ENCODE measurements at places on chromosomes 6 and 20. TPM values are rescaled to one million over a fixed set of nuclear protein-coding genes. Genes with fewer than 3 reads are reported as not detected.

Gene NKAIN4
- total RNA-seq, result not detected

Gene DST
- 460 TPM for total RNA-seq

Gene CAPN11
- 2.0 TPM for total RNA-seq

DNA sequence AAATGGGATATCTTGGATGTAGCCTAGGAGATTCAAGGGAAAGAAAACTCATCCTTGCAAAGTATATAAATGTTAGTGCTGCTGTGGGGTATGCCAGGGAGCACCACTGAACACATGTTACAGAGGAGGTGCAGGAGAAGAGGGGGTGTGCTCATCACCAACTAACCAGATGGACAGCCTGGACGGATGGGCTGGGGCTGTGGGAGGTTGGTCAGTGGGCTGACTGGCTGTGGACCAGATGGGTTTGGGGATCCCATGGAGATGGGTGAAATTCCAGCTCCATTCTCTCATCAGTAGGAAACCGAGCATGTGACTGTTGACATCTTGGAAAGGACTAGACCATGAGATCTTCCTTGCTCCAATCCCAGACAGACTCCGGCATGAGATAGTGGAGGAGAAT, 201.0 kb downstream of the LRFN2 start:
- H3K36me3 ChIP-seq, result no peaks in the 10 kb centered on the region
- H3K27me3 ChIP-seq, result no peaks in the 10 kb centered on the region
- DNase-seq, result no peak
- H3K4me1 ChIP-seq, result no peaks in the 10 kb centered on the region
- H3K27ac ChIP-seq, result no peak overlapping the region

GRCh38 chr6:136586295-136586694, 36.1 kb upstream of the MAP7 start:
- no peak for DNase-seq
- peaks cover 8% of the 10 kb centered on the region for H3K4me1 ChIP-seq
- H3K36me3 ChIP-seq, result peaks cover 9% of the 10 kb centered on the region
- peak overlapping the region; percentile 39 for H3K27ac ChIP-seq

DNA sequence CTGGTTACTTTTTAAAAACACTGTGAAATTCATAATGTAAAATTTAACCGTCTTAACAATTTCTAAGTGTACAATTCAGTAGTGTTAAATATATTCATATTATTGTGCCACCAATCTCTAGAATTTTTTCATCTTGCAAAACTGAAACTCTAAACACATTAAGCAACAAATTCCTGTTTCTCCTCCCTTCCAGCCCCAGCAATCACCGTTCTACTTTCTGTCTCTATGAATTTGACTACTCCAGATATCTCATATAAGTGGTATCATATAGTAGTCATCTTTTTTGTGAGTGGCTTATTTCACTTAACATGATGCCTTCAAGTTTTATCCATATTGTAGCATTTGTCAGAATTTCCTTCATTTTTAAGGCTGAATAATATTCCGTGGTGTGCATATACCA, 44.7 kb downstream of the RSPH3 start:
- no peak for DNase-seq
- no peak overlapping the region for H3K4me3 ChIP-seq
- H3K36me3 ChIP-seq, result no peaks in the 10 kb centered on the region
- H3K4me1 ChIP-seq, result no peaks in the 10 kb centered on the region
- no peak overlapping the region for H3K27ac ChIP-seq
- H3K27me3 ChIP-seq, result no peaks in the 10 kb centered on the region

DNA sequence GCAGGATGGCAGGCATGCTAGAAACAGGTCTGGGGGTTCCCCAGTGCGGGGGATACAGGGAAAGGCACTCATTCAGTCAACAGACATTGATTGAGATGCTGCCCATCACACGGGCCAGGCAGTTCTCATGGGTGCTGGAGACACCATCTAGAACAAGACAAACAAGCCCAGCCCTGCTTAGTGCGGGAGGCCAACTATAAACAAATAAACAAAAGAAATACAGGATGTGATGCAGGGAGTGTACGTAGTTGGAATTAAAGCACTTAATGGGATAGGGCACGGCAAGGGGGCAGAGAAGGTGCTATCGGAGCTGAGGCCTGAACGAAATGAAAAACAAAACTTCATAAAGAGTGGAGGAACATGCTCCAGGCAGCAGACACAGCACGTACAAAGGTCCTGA, 169.3 kb downstream of the PREX1 start:
- no peak overlapping the region for H3K4me3 ChIP-seq
- H3K27me3 ChIP-seq, result no peaks in the 10 kb centered on the region
- no peak for DNase-seq
- H3K36me3 ChIP-seq, result no peaks in the 10 kb centered on the region
- no peaks in the 10 kb centered on the region for H3K4me1 ChIP-seq
- H3K27ac ChIP-seq, result no peak overlapping the region

DNA sequence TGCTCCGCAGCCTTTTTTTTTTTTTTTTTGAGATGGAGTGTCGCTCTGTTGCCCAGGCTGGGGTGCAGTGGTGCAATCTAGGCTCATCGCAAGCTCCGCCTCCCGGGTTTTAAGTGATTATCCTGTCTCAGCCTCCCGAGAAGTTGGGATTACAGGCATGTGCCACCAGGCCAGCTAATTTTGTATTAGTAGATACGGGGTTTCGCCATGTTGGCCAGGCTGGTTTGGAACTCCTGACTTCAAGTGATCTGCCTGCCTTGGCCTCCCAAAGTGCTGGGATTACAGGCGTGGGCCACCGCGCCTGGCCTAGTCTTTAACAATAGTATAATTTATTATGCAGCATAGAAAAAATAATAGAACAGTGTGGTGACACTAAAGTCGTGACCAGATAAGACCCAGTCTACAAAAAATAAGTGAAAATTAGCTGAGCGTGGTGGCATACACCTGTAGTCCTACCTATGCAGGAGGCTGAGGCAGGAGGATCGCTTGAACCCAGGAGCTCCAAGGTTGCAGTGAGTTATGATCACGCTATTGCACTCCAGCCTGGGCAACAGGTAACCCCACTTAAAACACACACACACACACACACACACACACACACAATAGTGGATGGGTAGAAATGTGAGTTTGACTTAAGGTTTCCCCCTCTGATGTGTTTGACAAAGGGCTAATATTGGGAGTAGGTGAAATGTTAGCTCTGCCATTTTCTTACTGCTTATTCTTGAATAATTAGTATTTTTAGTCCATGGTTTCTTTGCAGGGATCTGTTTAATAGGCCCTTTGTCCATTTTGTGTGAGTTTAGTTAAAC, 6.5 kb downstream of the PIM1 start:
- H3K27me3 ChIP-seq, result no peaks in the 10 kb centered on the region
- no peak for DNase-seq
- peaks cover 24% of the 10 kb centered on the region for H3K4me1 ChIP-seq
- no peaks in the 10 kb centered on the region for H3K36me3 ChIP-seq
- no peak overlapping the region for H3K27ac ChIP-seq

DNA sequence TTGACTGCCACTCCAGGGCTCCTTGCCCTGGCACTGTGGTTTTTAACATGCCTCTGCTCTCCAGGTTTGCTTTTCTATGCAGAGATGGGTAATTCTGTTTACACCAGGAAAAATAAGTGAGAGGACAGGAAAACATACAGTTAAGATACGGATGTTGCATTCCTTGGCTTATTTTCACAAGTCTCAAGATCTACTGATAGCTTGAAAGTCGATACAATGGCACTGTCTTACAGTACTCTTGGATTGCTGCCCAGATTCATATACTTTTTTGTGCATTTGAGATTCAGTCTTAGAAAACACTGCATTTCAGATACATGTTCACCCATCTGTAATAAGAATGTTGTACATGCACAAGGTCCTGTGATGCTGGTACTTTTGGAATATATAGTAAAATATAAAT, 159.6 kb upstream of the FLRT3 start:
- no peak for DNase-seq
- no peaks in the 10 kb centered on the region for H3K36me3 ChIP-seq
- H3K4me3 ChIP-seq, result no peak overlapping the region
- H3K27me3 ChIP-seq, result no peaks in the 10 kb centered on the region

DNA sequence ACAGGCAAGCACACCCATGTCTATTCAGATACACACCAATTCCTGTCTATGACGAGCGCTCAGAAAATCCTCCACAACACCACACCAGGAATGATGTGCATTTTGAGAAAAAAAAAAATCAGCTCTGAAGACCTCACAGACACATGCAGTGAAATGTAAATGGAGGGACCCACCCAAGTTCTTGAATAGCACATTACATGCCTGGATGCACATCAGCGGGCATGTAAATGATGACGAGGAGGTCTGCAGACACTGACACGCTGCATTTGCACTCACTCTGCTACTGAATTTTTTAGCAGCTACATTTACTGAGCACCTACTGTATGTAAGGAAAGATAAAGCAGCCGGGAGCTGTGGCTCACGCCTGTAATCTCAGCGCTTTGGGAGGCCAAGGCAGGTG, 14.7 kb downstream of the NRSN2 start:
- H3K27ac ChIP-seq, result no peak overlapping the region
- no peaks in the 10 kb centered on the region for H3K36me3 ChIP-seq
- DNase-seq, result no peak
- H3K4me1 ChIP-seq, result peaks cover 16% of the 10 kb centered on the region

DNA sequence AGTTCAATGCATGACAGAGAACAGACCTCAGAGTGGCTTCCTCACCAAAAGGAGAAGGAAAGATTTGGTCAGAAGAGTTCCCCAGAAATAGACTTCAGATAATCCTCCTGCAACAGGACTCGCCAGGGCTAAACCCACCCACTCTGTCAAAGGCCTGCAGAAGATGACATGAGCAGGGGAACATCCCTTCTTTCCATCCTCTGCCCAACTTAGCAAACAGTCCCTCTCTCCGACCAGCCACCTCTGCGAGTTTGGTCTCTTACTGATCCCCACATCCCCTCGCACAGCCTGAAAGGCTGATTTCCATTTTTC, 7.5 kb downstream of the NFATC2 start:
- no peaks in the 10 kb centered on the region for H3K36me3 ChIP-seq
- peaks cover 21% of the 10 kb centered on the region for H3K4me1 ChIP-seq
- H3K27ac ChIP-seq, result no peak overlapping the region
- H3K4me3 ChIP-seq, result no peak overlapping the region

DNA sequence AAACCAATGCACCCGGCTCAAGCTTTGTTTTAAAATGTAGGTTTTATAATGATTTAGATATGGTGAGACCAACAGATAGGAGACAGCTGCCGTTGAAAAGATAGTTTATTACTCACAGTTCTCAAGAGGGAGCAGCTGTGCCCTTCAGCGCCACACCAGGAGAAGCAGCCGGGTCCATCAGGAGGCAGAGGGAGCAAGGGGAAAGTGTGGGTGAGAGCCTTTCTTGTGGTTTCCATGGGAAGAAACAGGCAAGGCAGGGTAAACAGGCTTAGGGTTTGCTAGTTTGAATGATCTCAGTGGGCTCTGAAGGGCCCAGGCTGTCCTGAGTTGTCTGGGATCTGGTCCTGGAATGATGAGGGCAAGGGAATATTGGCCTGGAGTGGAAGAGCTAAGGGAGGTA, 117.7 kb upstream of the PLCB4 start:
- peaks cover 14% of the 10 kb centered on the region for H3K4me1 ChIP-seq
- H3K27me3 ChIP-seq, result no peaks in the 10 kb centered on the region
- H3K4me3 ChIP-seq, result no peak overlapping the region

- no peak overlapping the region for H3K27ac ChIP-seq
- H3K4me1 ChIP-seq, result no peaks in the 10 kb centered on the region
- no peak overlapping the region for H3K4me3 ChIP-seq
- H3K36me3 ChIP-seq, result no peaks in the 10 kb centered on the region
- DNase-seq, result no peak
Observed at GRCh38 chr6:104958178-104959025, 1.5 kb downstream of the LIN28B start.

GRCh38 chr6:106126482-106126881, 40.3 kb downstream of the PRDM1 start:
- no peaks in the 10 kb centered on the region for H3K36me3 ChIP-seq
- no peak for DNase-seq
- no peak overlapping the region for H3K27ac ChIP-seq
- H3K4me1 ChIP-seq, result peaks cover 8% of the 10 kb centered on the region
- no peak overlapping the region for H3K4me3 ChIP-seq

DNA sequence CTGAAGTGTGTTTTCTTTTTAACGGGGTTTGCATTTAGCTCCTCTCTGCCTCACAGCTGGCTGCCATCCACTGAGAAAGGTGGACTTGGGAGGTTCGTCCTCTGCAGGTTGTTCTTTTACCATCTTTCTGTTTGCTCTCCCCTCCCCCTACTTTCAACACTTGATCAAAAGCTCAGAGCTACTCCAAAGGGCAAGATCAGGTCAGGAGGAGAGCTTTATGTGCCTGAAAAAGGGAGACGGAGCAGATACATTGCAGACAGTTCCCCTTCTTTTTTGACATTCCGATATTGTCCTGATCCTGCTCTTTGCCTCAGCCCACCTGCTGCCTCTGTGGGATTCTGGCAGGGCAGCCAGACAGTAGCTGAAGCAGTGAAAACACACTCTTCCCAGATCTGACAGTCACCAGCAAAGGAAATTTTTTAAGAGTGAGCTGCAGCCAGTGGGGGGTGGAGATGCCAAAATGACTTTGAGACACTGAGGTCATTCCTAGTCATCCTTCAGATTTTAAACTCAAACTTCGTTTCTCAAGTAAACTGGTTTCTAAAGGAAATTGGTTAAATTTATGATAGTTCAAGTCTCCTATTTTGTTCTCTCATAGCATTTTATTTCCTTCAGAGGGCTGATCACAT, 26.5 kb downstream of the SMLR1 start:
- no peaks in the 10 kb centered on the region for H3K4me1 ChIP-seq
- no peaks in the 10 kb centered on the region for H3K36me3 ChIP-seq
- DNase-seq, result no peak

GRCh38 chr6:34671801-34672656, 24.5 kb downstream of the ILRUN start:
- H3K4me3 ChIP-seq, result no peak overlapping the region
- peak overlapping the region; percentile 43 for H3K27ac ChIP-seq

DNA sequence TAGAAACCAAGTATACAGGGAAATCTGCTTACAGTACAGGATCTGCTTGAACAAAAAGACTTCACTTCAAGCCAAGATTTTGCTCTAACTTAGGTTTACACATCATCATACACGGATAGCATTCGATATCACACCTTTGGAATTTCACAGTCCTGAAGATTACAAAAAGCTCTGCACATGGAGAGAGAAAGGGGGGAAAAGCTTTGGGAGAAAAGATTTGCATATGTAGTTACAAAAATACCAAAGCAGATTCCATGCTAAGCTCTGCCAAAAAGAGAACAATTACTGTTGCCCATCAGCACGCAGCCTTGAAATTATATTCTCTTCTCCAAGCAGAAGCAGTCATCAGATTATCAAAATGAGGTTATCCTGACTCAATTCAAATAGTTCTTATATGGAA, 62.0 kb downstream of the HIVEP2 start:
- H3K36me3 ChIP-seq, result no peaks in the 10 kb centered on the region
- no peak for DNase-seq
- H3K4me3 ChIP-seq, result no peak overlapping the region

GRCh38 chr6:30547454-30547853, 8.8 kb downstream of the GNL1 start:
- H3K27me3 ChIP-seq, result no peaks in the 10 kb centered on the region
- DNase-seq, result no peak
- no peak overlapping the region for H3K4me3 ChIP-seq
- peaks cover 4% of the 10 kb centered on the region for H3K4me1 ChIP-seq
- H3K27ac ChIP-seq, result no peak overlapping the region
- H3K36me3 ChIP-seq, result peaks cover 50% of the 10 kb centered on the region
